ENCODE measurements at places on chromosomes 6 and 20.

DNA sequence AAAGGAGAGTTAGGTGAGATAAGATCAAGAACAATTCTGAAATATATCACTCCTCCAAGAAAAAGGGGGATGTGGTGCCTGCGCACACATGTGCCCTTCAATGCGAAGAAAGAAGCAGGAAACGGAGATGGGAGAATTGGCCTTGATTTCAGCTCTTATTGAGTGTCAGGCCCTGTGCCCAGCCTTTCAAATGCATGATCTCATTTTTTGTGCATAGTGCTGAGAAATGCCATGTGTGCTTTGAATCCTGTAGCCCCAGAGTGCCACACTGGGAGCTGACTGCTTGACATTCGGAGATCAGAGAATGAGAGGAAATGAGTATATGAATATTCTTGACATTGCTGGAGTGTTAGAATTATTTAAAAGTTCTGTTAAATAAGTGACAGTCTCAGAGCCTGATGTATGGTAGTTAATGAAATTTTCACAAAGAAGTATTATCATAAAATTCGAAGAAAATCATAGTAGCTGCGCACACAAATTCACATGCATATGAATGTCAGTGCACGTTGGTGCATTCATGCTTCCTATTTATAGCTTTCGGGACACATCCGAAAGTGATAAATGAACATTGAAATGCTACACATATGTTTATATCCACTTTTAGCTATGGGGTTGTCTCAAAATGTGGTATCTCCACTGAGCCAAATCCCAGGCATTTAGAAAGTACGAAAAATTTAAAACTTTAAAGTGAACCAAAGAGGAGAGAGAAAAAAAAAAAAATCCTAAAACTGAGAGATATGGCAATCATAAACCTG, 172.0 kb downstream of the KCNQ5 start:
- no peak for DNase-seq

DNA sequence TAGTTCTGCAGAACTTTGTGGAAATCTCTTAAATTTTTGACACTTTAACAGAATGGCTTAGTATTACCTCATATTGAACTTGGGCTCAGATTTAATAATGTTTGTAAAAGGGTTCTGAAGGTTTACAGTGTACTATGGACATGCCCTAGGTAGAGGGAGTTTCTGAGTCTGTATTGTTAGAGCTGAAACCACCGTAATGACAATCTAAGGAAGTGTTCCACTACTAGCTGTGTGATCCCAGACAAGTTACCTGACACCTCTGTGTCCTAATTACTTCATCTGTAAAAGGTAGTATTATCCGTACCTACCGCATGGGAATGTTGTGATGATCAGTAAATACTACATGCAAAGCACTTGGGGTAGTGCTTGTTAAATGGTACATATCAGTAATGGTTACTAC, 86.9 kb downstream of the RREB1 start:
- DNase-seq = no peak

DNA sequence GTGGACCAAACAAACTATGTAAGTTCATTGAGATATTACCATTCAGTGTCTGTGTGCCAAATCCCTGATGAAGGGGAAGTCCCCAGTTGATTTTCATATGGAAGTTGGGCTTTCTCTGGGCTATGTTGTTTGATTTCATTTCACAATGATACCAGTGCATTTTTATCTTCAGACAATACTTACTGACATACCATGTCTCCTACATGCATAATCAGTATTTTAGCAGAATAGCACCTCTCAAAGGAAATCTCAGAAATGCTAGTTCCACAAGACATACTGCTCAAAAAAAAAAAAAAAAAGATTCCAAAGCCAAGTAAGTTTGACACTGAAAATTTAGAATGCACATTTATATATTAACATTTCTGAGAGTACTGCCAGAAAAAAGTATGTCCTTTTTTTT, 168.8 kb upstream of the RNF217 start:
- no peak for DNase-seq

GRCh38 chr6:40764726-40765125, 177.6 kb upstream of the LRFN2 start:
- DNase-seq = no peak

GRCh38 chr6:26305641-26305969, 59.4 kb upstream of the BTN3A2 start:
- DNase-seq = no peak

- no peak for DNase-seq
These were observed 15.0 kb downstream of the ADNP start for GRCh38 chr20:50916257-50916656.

GRCh38 chr6:37648465-37649330, 49.0 kb downstream of the MDGA1 start:
- no peak for DNase-seq
